Naive thymus-derived CD8-positive, alpha-beta T cell (primary cell): ENCODE measurements at places on chromosomes 7 and 10.

DNA sequence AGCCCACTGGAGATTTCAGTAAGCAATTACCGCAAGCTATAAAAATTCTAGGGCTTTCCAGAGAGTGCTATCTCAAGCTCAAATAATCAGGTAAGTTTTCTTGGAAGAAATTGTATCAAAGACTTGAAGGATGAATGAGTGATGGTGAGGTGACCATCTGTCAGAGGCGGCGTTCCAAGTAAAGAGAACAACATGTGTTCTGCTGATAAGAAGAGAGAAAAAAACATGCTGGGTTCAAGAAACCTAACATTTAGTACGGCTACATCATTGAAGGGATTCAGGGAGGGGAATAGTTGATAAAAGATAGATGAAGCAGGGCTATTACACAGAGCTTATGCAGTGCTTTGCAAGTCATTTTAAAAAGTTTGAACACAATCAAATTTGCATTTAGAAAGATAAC lies 100.7 kb downstream of the GNAI1 start:
- DNase-seq: no peak

DNA sequence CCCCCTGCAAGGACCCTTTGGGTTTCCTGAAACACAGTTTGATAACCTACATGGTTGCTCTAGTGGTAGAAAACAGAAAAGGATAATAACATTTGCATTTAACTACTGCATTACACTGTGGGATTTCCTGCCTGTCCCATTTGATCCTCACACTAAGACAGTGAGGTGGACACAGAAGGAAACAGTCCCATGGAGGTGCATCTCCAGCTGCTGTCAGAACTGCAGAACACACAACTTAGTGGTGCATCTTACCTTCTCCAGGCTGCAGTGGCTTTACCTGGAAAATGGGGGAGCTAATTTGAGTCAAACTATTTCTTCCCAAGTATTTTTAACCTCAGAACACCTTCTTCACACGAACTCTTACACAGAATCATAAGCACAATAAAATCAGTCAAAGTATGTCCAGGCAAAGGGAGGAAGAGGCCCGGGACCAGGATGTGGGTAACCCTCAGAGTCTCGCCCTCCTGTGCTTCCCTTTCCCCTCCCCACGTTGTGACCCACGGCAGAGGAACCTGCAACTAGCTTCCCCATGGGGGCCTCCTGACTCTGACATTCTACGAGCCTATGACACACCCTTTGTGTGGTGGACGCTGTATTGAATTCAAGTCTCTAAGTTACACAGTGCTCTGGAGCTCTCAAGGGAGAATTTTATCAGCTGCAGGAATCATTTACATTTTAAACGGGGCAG lies 33.7 kb downstream of the SCRN1 start:
- no peak for DNase-seq

- DNase-seq: no peak
Measured at GRCh38 chr7:98128346-98128745, 21.7 kb downstream of the LMTK2 start.

DNA sequence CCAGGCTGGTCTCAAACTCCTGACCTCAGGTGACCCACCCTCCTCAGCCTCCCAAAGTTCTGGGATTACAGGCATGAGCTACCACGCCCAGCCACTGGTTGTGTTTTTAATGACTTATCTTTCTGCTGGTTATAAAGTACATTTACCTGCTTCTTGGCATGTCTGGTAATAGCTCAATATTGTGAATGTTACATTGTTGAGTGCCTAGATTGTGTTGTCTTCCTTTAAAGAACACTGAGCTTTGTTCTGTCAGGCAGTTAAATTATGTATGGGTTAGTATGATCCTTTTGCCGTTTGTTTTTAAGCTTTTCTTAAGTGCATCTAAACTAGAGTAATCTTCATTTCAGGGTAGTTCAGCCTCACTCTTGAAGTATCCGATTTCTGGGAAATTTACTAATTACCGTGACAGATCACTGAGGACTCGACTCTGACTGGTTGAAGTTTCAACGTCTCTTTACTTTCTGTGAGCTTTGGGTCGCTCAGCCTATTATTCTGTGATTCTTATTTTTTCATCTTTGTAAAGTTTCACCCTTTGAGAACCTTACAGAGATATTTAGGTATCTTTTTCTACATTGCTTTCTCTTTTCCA lies 617.4 kb downstream of the SORCS1 start:
- no peak for DNase-seq

DNA sequence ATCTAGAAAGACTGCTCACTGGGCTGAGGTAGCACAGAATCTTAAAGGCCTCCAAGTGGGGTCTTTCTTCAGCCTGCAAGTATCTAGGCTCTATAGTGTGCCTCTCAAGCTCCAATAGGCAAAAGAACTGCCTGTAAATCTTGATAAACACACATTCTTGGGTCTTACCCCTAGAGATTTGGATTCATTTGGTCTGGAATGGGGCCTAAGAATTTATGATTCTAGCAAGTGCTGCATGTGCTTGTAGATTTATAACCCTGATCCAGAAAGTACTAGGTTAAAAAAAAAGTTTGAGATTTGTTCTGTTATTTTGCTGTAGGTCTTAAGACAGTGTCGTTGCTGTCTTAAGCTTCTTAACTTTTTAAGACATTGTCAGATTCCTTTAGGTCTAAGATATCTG lies 74.1 kb downstream of the RALA start:
- no peak for DNase-seq

- no peak for DNase-seq
Measured at GRCh38 chr10:127977357-127978009, 70.6 kb downstream of the PTPRE start.

GRCh38 chr7:106773228-106773627 lies 91.9 kb upstream of the PIK3CG start:
- no peak for DNase-seq

- DNase-seq: no peak
Measured at GRCh38 chr10:672992-673391, 16.5 kb downstream of the DIP2C start.

DNA sequence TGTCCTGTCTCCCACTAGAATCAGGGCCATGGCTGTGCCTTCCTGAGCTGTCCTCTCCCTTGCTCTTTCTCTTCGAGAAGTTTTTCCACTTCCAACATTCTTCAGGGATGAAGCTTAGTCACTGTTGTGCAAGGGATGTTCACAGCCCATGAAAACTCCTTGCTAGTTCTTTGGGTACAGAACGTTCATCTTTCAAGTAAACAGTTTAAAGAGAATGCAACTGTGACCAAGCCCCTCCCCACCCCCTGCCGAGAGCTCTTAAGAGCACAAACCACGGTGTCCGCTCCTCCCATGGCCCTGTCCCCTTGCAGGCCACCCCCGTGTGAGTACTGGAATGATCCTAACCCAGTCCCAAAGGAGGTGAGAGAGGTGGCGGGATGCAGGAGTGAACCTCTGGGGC lies 161.1 kb upstream of the RHEB start:
- no peak for DNase-seq

DNA sequence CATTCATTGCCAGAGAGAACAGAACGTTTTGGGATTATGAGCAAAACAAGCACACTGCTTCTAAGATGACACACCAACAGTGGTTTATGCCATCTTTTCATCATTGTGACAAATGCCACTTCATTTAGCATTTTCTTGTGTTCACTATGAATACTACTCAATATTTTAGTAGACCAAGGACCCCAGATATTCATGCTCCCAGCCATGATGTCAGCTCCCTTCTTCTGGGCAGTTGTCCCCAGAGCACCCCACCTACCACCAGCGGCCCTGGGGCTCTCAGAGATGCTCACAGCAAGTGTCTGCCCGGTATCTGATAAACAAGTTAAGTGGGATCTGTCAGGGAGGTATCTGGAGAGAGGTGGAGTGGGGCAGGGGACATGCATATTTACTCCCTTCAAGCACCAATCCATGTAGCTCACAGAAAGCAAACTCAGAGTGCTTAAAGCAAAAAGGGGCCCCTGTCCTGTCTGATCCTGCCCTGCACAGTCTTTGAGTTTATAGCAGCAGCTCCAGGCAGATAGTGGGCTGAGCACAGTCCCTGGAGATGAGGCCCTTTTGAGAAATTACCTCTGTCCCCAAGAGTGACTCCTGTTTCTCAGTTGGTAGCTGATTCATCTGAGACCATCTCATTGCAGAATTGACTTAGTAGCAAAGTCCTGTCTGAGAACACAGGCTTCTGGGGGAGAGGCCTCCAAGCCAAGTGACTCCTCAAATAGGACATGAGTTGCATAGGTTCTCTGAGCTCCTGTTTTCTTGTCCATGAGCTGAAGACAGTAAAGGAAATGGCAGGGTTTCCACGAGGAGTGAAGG lies 281.8 kb upstream of the KLF6 start:
- no peak for DNase-seq

DNA sequence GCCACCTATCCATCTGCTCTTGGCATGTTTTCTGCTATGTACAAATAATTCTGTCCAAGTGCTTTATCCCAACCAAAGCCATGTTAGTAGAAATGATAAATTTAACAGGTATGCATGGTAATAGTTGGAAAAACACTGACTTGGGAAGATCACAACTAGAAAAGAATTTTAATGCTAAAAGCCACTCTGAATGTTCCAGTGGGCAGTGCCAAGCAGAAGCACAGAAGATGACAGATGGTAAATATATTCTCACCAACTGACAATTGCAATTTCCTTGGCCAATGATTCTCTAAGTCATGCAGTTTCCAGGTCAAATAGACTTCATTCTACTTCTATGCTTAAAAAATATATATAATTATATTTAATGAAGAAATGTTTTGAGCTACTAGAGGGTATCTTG lies 83.6 kb upstream of the SEMA3C start:
- DNase-seq: no peak

GRCh38 chr7:128148676-128149075 lies 92.4 kb upstream of the LEP start:
- DNase-seq: no peak

GRCh38 chr7:77326131-77326530 lies 90.0 kb downstream of the GSAP start:
- DNase-seq: no peak
